Globus pallidus (tissue), 1 donor: ENCODE measurements at places on chromosomes 7 and 10.

- DNase-seq, result no peak
Observed at GRCh38 chr7:17902599-17902998, 37.7 kb downstream of the SNX13 start.

DNA sequence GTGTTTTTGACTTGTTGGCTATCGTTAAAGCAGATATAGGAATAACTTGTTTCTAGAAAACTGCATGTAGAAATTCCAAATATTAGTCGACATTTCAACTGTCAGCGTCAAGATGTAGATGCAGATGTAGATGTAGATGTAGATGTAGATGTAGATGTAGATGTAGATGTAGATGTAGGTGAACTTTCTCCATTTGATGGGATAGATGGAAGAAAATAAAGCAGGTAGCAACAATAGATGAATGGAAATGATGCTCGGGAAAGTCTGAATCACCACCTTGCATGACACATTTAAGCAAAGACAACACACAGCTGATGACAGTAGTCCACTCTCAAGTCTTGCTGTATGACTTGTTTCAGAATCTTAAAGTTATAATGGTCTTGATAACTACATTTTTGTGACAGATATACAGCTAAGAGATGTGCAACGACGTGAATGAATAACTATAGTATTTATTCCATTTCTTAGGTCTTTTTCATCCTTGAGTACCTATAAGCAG is 53.5 kb downstream of the SND1 start:
- no peak for DNase-seq

GRCh38 chr7:43302211-43302711 is 189.8 kb downstream of the HECW1 start:
- no peak for DNase-seq

DNA sequence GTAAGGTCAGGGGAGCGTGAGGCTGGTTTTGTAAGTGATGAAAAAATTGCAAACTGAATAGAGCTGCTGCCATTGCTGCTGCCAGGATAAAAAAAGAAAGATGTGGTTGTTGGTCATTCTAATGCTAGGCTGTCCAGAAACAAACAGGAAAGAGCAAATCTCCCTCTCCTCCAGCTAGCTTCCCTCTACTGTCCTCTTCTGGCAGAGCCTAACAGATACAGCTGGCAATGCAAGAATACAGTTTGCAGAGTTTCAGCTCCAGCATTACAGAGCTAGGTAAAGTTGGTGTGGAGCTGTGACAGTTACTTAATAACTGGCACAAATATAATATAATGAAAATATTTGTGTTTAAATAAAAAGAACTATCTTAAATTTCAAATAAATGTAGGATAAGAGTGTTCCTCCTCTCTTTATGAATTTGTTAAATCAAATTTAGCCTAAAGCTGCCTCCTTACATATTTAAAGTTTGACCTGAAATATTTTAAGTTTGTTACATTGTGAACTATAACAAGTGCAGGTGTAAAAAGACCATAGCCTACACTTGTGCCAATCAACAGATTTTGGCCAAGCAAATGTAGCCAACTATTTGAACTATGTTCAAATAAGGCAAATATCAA is 407.7 kb downstream of the SH2D4B start:
- DNase-seq, result peak; percentile 35

DNA sequence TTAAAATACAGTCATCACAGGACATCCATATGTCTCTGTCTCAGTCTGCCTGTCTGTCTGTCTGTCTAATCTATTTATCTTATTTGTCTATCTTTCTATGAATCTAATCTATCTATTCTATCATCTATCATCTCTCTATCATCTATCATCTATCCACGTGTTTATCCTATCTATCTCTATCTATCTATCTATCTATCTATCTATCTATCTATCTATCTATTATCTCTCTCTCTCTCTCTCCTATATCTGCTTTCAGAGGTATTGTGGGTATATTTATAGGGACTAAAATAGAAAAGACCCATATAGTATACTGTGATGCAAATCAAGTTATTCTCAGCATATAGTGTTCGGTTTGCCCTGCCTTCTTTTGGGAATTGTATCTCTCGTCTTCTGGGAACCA is 167.5 kb downstream of the VPS50 start:
- no peak for DNase-seq

DNA sequence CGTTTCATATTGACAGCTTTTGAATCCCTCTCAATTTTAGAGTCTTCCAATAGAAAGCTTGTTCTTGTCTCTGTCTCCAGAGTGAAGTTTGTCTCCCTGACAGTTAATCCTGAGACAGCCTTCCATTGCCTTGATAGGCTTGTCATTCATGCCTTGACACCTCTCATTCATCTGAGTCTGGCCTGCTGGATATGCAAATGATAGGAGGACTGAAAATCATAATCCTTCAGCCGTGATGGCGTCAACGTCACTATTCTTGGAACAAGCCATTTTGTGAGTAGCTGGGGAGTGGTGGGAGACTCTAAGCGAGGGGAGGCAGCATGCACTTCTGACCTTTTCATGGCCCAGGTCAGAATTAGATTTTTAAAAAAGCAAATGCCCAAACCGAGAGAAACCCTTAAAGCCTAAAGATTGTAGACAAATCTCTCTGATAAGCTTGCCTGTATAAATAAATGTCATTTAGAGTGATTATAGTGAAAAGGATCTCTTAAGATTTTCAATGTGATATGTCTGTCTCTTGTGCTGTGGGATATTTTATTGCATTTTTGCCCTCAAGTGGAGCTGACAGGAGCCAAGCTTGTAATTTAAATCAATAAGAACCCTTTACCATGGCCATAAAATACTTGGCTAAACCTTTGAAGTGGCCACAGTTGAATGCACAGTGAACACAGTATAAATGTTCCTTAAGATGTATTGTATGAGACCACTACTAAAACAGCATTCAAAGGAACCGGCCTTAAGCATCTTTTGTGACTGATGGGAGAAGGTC is 148.8 kb downstream of the SNX10 start:
- DNase-seq, result no peak
